RWPE1 (cell line): ENCODE measurements at places on chromosomes 11 and 22.

DNA sequence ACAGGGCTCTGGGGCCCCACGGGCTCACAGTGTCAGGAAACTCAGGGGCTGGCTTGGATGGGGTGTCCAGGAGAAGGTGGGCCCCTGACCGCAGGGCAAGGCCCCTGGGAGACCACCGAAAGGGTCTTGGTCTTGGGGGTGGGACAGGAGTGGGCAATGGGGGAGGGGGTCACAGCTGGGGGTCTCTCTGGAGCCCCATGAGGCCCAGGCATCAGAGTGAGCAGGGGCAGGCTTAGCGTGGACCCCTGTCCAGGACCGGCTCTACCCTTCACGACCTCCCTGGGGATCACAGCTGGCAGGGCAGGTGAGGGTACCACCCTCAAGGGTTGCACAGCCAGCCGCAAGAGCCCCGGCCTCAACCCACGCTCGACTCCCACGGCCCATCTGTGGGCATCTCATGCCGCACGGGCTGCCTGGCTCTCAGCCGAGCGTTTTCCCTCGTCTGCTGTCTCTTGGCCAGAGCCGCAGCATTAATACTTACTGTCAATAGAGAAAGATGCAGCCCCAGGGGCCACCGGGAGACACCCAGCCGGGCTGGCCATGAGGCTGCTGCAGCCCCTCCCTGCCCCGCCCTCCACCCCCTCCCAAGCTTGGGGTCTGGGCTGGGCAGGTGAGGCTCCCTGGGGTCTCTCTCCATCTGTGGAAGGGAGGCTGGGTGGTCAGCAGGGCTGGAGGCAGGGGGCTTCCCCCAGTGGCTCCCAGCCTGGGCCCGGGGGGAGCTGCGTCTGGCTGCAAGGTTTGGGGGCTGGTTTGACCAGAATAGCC, 662 bp downstream of the MUC5B start:
- no peak for DNase-seq

GRCh38 chr11:113193946-113194345, 120.4 kb upstream of the TTC12 start:
- no peak for DNase-seq

- no peak for DNase-seq
Observed at GRCh38 chr22:48955351-48956311, 872.0 kb downstream of the BRD1 start.

DNA sequence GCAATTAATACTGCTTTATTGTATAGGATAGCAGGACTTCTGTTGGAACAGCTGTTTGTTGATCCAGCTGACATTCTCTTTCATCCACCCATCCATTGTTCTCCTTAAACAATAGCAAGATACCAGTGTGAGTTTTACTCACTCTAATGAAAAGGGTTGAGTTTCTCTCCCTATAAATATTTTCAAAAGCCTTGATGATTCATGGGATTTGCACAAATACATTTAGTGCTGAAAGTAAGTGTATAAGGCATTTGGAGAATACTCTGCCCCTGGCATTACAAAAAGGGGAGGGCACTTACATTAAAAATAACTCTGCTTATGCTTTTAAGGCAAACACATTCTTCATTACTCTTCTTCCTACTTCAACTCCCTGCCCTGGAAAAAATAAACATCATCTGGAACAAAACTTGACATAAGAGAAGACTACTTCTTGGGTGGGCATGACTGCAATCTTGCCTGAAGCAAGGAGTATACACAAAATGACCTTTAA, 634.9 kb downstream of the METTL15 start:
- no peak for DNase-seq

- DNase-seq: peak; percentile 27
Observed at GRCh38 chr11:60625262-60625661, 74.2 kb upstream of the MS4A8 start.

DNA sequence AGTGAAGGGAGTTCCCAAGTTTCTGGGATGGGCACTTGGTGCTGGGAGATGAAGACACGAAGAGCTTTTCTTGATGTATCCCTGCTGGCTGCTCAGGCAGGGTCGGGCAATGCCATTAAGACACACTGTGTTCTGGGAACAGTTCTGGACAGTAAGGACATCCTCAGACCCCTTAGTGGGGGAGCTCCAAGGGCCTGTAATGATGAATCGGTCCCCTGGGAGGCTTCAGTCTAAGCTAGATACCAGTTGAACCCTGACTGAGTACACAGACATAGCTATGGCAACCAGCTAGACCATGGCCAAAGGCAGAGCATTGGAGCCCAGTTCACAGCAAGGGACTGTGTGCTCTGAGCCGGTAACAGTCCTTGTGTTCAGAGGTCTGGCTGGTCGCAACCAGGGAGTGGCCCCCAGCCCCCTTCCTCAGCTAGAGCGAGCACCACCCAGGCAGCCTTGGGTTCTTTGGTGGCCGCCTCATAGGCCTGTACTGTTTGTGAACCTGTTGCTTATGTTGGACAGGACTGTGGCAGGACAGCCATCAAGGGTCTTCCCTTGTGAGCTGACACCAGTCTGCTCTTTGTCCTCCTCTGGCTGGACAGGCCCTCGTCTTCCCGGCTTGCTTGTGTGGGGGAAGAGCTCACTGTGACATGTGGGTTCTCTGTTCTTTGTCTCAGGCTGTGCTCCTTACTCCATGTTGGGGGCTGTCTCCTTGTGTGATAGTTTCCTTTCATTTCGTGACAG, 25.0 kb downstream of the MED15 start:
- no peak for DNase-seq

GRCh38 chr11:128882451-128882850, 8.7 kb upstream of the KCNJ5 start:
- no peak for DNase-seq

DNA sequence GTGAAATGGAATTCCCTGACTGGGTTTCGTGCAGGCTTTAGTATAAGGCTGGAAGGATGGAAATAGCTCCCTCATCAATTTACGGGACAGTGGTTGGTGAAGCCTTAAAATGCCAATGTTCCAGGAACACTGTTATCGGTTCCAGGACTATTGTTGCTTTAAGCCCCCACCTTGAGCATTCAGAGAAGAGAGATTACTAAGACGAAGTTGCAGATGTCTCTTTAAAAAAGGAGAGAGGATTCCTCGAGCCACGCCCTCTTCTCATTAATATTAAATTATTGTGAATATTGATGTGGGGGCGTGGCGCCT, 195 bp upstream of the CREB3L1 start:
- DNase-seq: peak; percentile 46

DNA sequence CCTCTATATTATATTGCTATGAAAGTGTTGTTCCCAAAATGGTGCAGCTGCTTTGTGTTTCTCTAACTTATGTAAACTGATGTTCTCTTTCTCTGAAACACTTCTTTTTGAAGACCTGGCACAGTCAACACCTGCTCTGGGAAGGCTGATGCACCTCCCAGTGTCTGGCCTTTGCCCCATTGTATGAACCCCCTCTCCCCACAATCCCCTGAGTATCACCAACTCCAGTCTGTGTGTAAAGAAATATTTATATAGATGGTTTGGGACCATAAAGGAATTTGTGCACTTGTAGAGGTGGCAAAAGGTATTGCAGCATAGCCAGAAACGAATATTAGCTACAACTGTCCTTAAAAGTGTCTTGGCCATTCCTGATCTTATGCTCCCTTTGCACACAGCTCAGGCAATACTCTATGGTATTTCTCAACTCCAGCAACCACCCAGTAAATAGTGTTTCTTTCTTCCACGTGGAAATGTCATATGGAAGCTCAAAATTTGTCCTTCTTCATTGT, 365.2 kb upstream of the DDI1 start:
- no peak for DNase-seq

- no peak for DNase-seq
Observed at GRCh38 chr22:23497016-23497885, 82.8 kb downstream of the IGLL1 start.

DNA sequence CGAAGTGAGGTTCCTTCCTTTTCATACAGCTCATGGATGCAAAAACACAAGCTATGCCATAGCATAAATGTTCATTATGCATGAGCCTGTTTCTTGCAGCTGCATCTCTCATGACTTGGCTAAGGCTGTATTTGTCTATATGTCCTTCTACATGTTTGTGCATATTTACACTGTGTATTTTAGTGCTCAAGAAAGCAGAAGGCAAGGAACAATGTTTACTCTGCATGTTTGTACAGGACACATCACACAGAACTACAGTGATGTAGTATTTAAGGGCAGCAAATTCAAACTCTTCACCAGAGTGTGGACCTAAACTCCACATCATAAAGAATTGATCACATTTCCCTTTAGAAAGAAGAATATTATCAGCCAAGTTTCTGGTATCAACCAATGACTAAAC, 170.3 kb downstream of the CADM1 start:
- no peak for DNase-seq

- DNase-seq: no peak
Observed at GRCh38 chr22:39966470-39966869, 6.3 kb downstream of the TMA7B start.

DNA sequence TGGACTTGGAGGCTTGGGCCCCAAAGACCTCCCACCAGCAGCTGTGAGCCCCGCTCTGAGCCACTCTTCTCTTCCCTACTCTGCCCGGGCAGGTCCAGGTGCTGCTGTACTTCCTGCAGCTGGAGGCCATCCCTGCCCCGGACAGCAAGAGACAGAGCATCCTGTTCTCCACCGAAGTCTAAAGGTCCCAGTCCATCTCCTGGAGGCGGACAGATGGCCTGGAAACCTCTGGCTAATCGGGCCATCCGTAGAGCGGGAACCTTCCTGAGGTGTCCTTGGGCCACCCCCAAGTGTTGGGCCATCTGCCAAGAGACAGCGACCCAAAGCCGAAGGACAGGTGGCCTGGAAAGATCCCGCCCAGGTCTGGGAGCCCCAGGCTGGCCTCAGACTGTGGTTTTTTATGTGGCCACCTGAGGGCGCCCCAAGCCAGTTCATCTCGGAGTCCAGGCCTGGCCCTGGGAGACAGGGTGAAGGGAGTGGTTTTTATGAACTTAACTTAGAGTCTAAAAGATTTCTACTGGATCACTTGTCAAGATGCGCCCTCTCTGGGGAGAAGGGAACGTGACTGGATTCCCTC, 135.1 kb downstream of the BCR start:
- peak; percentile 22 for DNase-seq

GRCh38 chr11:117520201-117520600, 192.5 kb downstream of the CEP164 start:
- DNase-seq: no peak

DNA sequence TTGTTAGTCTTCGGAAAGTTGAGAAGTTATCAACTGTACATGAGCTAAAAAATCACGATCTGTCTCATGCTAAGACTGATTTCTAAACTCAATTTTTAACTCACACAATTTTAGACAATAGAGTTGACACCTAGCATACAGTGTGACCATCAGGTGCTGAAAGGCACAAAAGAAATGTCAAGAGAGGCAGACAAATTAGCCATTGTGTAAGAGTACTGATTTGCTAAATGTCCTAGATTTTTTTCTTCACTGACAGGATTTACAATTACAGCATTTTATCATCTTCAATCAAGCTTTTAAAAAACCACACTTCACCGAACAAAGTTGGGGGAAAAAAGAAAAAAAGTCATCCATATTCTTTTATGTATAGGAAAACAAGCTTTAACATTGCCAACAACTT, 7.0 kb downstream of the LGR4 start:
- DNase-seq: no peak

DNA sequence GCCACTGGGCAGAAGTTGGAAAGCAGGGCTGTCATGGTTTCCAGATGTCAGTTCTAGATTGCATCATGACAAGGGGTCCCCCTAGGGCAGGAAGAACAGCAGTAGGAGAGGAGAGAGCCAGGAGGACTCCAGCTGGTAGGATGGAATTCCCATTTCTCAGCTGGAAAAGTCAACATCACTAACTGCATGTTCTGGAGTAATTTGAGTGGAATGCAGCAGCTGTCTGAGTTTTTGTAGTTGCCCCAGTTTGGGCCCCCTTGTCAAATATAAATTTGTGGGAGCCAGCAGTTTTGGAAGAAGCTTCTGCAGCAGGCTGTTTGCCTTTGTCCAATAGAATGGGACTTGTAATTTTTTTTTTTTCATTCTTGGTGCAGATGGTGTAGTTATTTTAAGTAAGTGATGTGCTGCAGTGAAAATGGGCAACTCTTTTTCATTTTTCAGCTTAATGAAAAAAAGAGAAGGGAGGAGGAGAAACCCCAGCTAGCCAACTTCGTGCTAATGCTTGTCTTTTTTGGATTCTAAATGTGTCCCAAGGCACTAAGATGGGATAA, 86.9 kb downstream of the LDLRAD3 start:
- no peak for DNase-seq

DNA sequence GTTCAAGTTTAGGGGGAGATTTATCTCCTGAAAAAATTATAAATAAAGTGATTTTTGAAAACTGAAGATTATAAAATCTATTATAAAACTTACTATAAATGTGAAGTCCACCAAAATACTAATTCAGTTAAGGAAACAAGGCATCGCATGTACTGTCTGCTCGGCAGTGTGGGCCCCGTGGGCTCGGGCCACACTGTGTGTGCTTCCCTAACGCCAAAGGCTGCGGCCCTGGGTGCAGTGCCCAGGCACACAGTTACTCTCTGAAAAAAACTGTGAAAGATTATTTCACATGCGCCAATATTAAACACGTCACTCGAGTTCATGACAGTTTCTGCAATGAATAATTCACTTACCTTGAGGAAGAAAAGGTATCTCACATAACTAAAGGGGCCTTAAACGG, 39.8 kb downstream of the BRD1 start:
- DNase-seq: no peak

DNA sequence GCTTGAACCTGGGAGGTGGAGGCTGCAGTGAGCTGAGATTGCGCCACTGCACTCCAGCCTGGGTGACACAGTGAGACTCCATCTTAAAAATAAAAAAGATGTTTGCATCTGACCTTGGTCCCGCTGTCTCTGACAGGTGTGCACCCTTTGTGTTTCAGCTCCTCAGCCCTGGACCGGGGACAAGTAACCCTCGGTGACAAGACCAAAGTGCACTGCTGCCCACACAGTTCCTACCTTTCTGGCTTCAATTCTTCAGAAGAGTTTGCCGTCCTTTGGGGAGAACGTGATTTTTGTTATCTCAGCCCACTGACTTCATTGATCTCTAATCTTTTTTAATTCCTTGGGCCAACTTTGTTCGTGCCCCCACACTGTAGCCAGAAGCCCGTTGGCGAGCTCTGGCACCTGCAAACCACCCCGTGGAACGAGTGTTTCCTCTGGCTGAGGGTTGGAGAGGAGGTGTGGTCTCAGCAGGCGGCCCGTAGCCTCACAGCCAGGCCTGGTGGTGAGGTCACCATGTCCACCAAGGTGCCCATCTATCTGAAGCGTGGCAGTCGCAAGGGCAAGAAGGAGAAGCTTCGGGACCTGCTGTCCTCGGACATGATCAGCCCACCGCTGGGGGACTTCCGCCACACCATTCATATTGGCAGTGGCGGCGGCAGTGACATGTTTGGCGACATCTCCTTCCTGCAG, 5.9 kb downstream of the CDC42EP2 start:
- no peak for DNase-seq

GRCh38 chr11:65814131-65814985, 19.4 kb upstream of the SNX32 start:
- DNase-seq: no peak

DNA sequence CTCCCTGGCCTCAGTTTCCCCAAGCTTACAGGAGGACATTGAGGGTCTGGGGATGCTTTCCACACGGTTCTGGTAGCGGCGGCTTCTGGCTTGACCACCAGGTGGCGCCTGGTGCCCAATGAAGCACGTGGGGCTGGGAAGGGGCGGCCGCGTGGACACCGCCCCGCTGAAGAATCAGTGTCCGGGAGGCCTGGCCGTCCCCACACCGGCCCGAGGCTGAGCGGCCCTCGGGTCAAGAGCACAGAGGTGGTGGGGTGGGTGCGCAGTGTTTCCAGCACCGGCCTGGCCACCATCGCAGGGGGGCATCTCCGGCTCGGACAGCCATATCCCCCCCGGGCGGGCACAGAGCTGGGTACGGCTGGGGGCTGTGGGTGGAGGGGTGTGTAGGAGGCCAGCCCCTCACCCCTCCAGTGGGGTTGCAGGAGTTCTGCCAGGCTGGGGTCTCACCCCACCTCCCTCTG, 27.8 kb upstream of the PPARA start:
- peak; percentile 58 for DNase-seq
